ENCODE measurements at places on chromosomes 11 and 22. TPM values are rescaled to one million over a fixed set of nuclear protein-coding genes. Genes with fewer than 3 reads are reported as not detected.

E2F8 gene
- total RNA-seq: 6.9 TPM

SCT gene
- total RNA-seq: not detected

STK33 gene
- 14.4 TPM for total RNA-seq

GLYATL2 gene
- total RNA-seq: 0.51 TPM

OR4P4 gene
- total RNA-seq: not detected

GLYAT gene
- total RNA-seq: not detected

RAG1 gene
- total RNA-seq: 1.0 TPM

MYEOV gene
- 8.6 TPM for total RNA-seq

ST14 gene
- 75.5 TPM for total RNA-seq

POTEH gene
- not detected for total RNA-seq

CNIH2 gene
- 0.58 TPM for total RNA-seq

- no peak for DNase-seq
Observed at GRCh38 chr11:115653926-115654325, 149.7 kb upstream of the CADM1 start.

DNA sequence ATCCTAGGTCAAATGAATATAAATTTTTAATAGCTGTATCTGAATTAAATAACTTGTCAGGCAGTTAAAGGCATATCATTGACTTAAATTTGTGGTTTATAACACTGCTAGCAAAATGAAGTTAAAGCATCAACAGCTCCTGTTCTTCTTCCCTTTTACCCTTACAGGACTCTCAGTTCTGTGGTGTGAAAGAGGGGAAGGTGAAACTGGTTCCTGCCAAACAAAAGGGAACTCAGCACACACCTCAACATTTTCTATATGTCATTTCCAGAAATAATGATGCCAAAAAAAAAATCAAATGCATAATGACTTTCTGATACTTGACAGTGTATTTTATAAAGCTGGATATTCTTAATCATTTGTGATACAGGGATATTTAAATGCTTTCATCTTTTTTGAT is 21.2 kb downstream of the ARL14EP start:
- no peak for DNase-seq

DNA sequence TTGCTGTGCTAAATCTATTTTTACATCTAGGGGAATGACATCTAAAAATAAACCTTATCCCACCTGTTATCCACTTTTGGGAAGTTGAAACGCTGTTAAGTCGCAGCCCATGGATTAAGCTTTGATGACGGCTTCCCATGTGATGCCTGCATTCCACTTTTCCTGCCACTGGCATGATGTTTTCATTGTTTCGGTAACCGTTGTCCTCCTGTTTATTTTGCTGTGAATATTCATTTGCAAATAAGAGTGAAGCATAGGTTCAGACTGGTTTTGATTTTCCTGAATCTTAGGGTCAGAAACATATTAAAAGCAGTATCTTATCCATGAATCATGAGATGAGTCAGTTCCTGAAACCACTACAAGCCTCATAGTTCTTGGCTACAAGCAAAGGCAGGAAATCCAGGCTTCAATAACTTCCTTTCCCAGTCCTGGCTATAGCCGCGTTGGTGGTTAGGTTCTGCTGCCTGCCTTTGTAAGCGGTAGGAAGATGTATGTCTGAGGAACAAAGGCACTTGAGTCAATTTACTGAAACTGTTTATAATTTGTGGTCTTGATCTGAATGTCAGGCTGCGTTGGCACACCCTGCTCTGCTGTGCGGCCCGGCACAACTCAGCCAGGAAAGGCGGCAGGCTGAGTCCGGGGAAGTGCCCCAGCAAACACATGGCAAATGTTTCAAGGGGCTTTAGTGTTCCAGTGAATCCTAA is 19.4 kb downstream of the TEAD1 start:
- DNase-seq: peak; percentile 93

DNA sequence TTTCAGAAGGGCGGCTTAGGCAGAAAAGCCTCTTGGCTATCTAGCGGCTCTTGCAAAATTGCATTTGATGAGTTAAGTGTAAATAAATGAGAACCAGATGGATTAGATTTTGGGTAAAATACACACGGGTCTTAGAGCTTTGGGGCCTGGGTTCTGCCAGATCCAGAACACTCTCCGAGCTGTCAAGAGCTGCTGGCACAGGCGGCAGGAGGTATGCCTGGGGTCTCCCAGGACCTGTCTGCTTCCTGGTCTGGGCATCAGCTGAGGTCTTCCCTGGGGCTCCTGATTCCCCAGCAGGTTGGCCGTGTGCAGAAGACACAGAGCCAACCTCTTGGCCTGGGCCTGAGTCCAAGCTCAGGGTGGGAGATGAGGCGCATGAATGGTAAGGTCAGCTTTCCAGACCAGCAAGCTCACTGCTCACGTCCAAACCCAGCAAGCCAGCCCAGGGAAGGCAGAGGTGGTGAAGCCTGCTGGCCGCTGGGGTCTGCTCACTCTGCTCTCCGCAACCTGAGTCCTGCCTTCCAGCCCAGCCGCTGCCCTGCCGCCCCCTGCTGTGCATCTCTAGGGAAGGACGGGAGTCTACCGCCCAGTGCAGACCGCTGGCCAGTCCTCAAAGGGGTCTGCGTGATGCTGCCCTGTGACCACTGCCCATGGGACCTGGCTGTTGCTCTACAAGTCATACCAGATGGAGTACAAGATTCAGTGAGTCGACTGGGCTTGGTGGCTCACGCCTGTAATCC is 44.9 kb downstream of the SCUBE1 start:
- no peak for DNase-seq

GRCh38 chr11:128715691-128716561 is 22.1 kb downstream of the FLI1 start:
- no peak for DNase-seq

- DNase-seq: no peak
Observed at GRCh38 chr11:73225001-73225686, 7.1 kb downstream of the P2RY2 start.

DNA sequence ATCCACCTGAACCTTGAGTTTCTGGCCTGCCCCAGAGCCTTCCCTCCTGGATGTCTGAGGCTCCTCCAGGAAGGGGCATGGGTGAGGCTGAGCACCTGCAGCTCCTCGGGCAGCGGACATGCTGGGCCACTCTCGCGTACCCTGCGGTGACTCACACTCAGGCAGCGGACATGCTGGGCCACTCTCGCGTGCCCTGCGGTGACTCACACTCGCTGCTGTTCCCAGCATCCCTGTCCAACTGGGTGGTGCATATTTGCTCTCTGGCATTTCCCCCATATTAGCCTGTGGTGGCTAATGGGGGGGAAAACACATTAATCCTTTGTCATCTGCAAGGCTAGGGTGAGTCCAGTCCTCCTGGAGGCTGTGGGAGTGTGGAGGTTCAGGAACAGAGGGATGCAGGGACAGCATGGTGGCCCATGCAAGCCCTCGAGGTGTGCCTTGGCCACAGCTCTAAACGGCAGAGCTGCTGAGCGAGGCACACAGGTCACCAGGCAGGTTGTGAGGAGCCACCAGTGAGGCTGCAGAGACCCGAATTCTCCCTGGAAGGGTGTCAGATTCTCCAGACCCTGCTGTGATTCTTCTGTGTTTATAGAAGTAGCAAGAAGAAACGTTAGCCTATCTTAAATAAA is 728.1 kb downstream of the BRD1 start:
- DNase-seq: no peak

GRCh38 chr11:73759610-73760134 is 1.2 kb downstream of the RAB6A start:
- no peak for DNase-seq

DNA sequence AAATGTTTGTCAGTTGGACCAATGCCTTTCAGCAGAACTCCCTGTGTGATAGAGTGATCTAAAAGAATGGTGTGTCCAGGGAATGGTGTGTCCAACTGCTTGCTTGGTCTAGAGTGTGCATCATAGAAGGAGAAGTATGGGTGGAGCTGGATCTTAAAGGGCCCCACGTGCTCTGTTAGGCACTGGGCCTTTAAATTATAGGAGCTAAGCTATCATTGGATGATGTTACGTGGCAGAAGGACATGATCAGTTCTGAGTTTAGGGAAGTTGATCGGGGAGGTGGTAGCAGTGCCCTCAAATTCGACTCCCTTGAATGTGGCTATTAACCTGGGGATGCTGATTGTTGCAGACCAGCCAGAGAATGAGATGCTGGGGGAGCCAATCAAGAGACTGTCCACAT is 16.4 kb downstream of the STX3 start:
- DNase-seq: no peak

- DNase-seq: no peak
Observed at GRCh38 chr11:110524238-110524637, 94.5 kb downstream of the FDX1 start.

DNA sequence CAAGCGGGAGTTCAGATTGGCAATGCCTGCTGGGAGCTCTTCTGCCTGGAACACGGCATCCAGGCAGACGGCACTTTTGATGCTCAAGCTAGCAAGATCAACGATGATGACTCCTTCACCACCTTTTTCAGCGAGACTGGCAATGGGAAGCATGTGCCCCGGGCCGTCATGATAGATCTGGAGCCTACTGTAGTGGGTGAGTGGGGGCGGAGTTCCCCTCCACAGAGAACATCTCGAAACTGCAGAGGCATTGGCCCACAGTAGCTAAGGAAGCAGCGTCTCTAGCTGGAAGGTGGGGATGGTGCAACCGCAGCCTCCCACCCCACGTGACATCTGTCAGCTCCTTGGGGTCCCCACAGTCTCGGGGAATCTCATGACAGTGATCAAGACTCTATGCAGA is 10.9 kb downstream of the TUBA8 start:
- DNase-seq: no peak
